Fibroblast of skin of scalp (primary cell): ENCODE measurements at places on chromosomes 4 and X.

- no peak for DNase-seq
These were observed 135.4 kb downstream of the HMX1 start for GRCh38 chr4:8736090-8736825.

GRCh38 chr4:142549726-142550463 lies 296.2 kb downstream of the INPP4B start:
- peak; percentile 43 for DNase-seq

DNA sequence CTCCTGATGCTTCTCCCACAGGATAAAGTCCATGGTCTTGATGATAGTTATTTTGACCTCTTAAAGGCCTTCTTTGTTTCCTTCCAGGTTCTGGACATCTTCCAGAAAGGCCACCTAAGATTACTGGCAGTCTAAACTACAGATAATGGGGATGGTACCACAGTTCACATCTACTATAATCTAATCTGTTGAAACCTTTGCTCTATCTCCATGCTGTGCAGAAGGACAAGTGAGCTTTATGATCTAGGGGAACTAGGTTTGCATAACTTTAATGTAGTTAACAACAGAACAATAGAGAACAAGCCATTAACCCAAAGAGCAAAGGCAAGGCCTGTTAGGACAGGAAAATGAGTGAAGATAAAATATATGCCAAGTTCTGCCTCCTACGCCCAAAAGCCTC lies 103.9 kb upstream of the KLHL13 start:
- DNase-seq, result no peak

- peak; percentile 94 for DNase-seq
These were observed 3.8 kb downstream of the GABRE start for GRCh38 chrX:151970661-151971060.

- no peak for DNase-seq
These were observed 73.2 kb downstream of the ENOX2 start for GRCh38 chrX:130829526-130830515.

DNA sequence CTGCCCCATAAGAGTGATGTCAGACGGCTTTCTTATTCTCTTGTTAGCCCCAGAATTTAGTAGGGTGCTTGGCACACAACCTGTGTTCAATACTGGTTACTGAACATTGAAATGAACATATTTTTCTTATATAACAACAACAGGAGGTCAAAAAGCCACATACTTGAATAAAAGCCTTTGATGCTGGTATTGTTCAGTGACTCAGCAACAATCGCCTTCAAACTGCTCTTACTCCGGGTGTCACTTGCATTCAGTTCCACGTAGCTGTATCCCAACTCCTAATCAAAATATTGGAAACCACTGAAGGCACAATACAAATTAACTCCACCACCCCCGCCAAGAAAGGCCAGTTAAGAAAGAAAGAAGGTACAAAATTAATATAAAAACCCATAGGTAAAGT lies 61.5 kb downstream of the RFC1 start:
- DNase-seq, result no peak

DNA sequence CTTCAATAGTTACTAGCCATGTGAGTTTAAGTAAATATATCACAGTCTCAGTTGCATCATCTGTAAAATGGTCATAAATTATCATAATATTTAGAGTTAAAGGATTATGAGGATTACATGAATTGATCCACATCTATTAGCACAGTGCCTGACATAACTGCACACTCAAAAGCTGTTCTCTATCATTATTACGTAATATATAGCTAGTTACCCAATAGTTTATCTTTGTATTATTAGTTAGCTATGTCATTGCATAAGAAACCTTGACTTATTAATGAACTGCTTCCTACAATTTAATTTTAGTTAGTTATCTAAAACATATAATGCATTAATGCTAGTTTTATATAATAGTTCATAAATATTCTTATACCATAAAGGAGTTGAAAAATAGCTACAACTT lies 1076.9 kb upstream of the GRID2 start:
- DNase-seq, result no peak

DNA sequence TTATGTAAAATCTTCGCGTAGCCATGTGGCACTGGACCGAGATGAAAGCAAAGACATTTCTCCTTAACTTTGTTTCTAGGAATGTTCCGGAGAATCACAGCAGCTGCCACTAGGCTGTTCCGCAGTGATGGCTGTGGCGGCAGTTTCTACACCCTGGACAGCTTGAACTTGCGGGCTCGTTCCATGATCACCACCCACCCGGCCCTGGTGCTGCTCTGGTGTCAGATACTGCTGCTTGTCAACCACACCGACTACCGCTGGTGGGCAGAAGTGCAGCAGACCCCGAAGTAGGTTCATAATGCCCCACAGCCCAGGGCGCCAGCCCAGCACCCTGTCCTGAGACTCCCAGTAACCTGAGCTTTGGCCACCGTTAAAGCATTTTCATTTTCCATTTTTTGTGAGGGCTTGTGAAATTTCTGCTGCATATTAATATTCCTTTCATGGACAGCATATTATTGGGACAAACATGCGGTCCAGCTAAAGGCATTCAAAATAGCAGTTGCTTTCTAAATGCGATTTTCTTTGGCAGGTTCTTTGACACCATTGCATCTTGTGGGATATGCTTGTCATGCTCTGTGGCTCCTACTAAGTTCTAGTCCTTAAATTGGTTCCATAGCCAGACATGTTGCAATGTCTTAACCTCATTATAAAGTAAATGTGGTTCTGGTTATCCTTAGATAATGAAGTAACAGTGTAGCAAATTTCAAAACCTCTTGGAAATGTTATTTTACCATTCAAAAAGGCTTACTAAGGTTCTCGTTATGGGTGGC lies 49.1 kb upstream of the MSANTD1 start:
- peak; percentile 16 for DNase-seq

GRCh38 chr4:32662803-32663202 lies 1942.6 kb downstream of the PCDH7 start:
- no peak for DNase-seq

- peak; percentile 14 for DNase-seq
These were observed 63.9 kb downstream of the TRAPPC11 start for GRCh38 chr4:183722731-183723560.

- DNase-seq, result peak; percentile 70
These were observed 41.1 kb downstream of the REELD1 start for GRCh38 chr4:146255463-146255862.

GRCh38 chrX:70013466-70014381 lies 36.0 kb downstream of the AWAT2 start:
- DNase-seq, result no peak

DNA sequence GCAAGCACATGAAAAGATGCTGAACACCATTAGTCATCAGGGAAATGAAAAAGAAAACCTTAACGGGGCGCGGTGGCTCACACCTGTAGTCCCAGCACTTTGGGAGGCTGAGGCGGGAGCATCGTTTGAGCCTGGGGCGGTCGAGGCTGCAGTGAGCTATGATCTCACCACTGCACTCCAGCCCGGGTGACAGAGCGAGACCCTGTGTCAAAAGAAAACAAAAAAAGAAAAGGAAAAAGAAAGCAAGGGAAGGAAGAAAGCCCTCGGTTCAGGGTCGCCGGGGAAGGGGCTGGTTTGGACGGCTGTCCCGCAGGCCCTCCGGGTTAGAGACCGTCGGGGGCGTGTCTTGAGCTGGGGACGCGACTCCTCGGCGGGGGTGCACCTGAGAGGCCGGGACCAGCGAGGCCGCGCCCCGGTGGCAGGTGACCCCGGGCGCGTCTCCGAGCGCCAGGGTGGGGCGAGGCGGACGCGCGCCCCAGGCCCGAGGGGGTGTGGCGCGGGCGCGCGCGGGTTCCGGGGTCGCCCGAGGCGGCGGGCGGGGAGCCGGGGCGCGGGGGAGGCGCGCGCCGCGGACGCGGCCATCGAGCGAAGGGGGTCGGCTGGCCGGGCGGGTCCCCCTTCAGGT lies 478 bp upstream of the PLXNA3 start:
- DNase-seq, result peak; percentile 15

GRCh38 chr4:168739886-168740285 lies 243.0 kb downstream of the PALLD start:
- DNase-seq, result no peak

- DNase-seq, result no peak
These were observed 151.2 kb upstream of the GATB start for GRCh38 chr4:151911970-151912369.

DNA sequence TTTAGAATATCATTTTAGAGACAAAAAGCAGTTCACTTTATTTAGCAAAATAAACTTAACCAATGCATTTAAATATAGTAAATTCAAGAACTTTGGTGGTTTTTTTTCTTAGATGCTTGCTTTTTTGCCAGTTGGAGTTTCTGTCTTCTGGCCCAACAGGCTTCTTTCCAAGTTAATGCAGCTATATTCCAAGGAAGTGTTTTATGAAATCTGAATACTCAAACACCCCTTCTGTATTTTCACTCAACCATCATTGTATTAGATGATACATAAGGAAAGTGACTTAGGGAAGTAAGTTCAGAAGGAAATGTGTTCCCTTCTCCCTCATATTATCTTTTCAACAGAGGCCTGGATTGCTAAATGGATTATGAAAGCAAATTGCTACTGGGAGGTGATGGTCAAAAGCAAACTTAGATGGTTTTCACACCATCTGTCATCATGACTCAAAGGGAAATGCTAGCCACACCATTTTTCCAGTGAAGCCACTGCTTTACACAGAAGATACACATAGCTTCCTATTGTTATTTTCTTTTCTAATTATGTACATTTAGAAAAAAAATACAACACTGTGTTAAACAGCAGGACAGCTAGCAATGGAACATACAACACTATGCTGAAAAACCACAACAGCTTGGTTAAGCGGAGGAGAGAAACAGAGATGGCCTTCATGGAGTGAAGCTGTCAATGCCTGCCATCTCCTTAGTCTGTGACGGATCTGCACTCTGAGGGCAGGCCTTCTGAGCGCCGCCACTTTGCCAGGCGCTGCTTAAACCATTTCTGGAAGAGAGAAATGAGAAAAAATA lies 32.9 kb downstream of the HOPX start:
- peak; percentile 42 for DNase-seq

- no peak for DNase-seq
These were observed 90.7 kb upstream of the GPC3 start for GRCh38 chrX:134075894-134076718.

DNA sequence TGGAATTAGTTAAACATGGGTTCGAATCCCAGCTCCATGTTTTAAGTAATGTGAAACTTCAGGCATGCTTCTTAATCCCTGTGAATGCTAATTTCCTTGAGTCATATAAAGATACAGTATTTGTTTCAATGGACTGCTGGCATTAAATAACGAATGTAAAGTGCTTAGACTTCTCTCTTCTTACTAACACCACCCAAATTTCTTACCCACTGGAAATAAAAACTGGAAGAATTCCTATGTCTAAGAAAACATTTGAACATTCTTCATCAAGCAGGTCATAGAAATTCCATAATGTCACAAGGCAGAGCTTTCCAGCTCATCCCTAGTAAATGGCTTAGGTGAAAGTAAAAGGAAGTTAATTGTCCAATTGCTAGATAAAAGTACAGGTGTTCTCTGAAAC lies 172.5 kb downstream of the ANK2 start:
- DNase-seq, result peak; percentile 81

DNA sequence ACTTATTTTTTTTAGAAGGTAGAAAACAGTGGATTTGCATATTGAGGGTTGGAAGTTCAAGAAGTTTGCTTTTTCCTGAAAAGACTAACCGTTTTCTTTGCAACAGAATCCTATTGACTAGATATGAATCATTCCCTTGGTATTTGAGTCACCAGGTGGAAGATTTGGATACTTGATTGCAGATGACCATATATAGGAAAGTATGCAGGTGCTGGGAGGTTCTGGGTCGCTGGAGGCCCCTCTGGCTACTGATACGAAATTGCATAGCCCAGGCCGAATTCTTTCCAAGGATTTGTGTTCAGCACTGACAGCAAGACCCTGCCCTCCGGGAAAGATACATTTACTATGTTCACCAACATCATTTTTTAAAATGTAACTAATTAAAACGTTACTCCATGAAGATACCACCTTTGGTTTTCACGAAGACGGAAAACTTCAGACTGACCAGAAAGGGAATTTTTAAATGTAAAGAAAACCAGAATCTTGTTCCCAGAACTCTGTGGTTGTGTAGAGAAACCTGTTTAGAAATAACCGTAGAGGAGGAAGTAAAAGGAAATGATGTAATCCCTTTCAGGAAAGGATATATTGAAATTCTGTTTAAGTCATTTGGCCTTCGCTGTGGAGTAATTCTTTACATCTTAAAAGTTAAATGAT lies 946 bp downstream of the ANXA3 start:
- DNase-seq, result no peak

DNA sequence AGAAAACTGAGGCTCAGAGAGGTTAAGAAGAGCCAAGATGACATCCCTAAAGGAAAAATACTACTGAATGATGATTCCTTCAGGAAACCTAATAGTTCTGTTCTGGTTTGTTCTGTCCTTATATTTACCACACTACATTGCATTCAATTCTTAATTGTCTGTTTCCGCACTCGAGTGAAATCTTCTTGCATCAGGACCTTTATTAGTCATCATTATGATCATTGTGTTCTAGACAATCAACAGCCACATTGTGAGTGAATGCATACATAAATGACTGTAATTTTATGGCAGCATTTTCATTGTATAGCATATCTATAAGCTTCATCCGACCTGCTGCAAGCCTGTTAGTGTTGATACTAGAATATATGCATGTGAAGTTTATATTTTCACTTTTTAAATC lies 156.7 kb upstream of the FAM241A start:
- no peak for DNase-seq

GRCh38 chr4:55177461-55177860 lies 52.1 kb upstream of the KDR start:
- no peak for DNase-seq

GRCh38 chr4:109554971-109555370 lies 5.1 kb upstream of the MCUB start:
- DNase-seq, result peak; percentile 4

- DNase-seq, result no peak
These were observed 803.4 kb downstream of the TRIML1 start for GRCh38 chr4:188942606-188943005.

DNA sequence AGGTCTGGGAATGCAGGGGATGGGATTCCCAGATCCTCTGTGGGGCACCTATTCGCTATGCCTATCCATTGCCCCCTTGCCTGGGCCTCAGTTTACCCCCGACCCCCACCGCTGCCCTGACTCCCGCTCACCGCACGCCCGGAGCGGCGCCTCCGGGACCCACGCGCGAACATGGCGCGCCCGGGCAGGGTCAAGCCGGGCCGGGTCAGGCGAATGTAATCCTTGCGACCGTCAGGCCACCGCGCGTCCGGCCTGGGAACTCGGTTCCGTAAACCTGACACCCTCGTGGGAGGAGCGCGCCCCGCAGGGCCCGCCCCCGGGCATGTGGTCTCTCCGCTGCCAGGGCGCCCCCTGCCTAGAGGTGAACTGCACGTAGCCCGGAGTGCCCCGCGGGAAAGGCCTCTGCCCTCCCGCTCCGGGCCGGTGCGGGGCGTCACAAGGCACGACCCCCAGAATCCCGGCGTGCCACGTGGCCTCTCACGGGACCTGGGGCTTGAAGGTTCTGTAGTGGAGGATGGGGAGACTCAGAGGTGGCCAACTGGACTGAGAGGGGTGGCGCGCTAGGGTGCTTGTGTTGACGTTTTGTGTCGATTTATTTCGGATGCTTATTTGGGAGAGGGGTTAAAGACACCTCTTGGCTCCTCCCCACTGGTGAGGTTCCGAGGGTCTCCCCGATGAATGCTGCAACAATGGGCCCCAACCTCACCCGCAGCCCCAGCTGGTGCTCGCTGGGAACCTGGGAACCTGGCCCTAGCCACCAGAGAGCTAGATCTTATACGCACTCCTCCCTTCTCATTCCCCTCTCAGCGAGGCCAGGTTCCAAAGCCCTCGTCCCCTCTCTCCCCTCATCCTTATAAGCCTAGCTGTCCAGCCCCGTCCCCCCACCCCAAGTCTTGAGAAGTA lies at the start of gene PRICKLE3:
Gene PRICKLE3, minus strand, starts transcription at position 249 of the 903 bp plus-strand sequence. Its CDS starts 76 bp downstream, at position 173.
- DNase-seq, result peak; percentile 72
